ENCODE measurements at places on chromosomes 7 and 10.
A peak's percentile ranks its signal among the peaks of the same experiment; 100 is the strongest.

- DNase-seq = peak; percentile 66
Observed at GRCh38 chr10:35218339-35218955, 91.8 kb downstream of the CREM start.

GRCh38 chr7:157271991-157272324 lies 64.8 kb upstream of the DNAJB6 start:
- DNase-seq = peak; percentile 84

DNA sequence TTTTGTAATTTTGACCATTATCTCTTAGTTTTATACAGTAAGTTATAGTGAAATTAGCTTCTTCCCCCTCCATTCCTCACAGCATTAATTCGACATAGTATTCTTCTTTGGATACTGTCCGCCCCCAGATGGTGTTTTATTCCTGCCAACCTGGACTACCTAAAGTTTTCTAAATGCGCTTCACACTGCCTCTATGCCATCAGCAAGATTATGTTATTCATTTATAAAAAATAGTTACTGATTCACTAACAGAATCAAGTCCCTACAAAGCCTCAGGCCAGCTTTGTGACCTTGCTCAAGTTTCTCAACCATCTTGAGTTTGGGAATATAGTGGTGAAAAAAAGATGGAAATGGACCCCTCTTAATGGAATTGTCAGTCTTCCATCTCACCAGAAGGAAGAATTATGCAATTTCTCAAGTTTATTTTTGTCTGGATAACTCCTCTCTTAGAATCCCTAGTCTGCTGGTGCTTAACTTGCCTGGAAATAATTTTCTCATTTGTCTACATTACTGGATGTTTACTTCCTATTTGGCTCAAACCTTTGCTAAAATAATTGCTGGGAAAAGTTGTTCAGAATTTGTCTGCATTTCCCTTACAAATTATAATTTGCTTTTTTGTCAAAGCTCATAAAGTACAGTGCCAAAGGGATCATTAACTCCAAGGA lies 16.7 kb upstream of the FGL2 start:
- DNase-seq = no peak

DNA sequence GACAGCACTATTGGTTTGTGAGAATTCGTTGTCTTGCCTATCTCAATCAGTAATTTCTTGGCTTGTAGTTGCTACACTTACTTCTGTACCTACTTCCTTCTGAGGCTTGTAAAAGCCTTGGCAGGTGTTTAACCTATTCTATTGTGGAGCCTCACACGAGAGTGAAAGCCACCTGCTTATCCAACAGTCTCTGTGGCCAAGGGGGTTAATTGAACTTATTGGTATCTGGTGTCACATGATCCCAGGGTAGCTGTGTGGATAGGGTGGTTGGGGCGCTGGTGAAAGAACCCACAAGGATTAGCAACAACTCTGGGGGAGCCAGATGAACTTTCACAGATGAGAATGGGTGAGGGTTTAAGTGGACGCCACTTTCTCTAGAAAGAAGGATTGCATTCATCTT lies 13.9 kb upstream of the ATP6V0E2 start:
- DNase-seq = no peak

- peak; percentile 38 for DNase-seq
Observed at GRCh38 chr10:15344876-15345285, 26.2 kb downstream of the FAM171A1 start.

GRCh38 chr7:19375976-19376375 lies 230.8 kb upstream of the FERD3L start:
- DNase-seq = peak; percentile 14

- DNase-seq = no peak
Observed at GRCh38 chr7:121480566-121481335, 84.6 kb upstream of the FAM3C start.

GRCh38 chr7:72445580-72445979 lies 33.4 kb upstream of the CALN1 start:
- DNase-seq = no peak

GRCh38 chr7:50832744-50833143 lies 50.0 kb upstream of the GRB10 start:
- DNase-seq = peak; percentile 82

GRCh38 chr10:97607095-97607636 lies 17.6 kb downstream of the C10orf62 start:
- no peak for DNase-seq

DNA sequence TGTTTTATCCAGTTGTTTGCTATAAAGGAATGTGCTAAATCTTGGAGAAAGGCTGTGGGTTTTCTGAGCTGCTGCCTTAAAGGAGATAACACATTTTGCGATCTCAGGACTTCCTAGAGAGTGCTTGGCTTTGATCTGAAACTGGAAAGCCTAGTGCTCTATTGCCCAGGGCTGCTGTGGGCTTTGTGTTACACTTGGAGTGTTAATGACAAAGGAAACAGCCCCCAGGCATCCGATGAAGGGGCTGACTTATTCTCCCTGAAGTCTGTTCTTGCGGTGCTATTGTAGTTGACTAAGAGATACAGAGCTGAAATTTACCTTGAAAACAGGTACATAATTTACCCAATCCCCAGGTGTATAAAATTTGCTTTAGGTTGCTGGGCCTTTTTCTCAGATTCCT lies 74.5 kb downstream of the SND1 start:
- no peak for DNase-seq

DNA sequence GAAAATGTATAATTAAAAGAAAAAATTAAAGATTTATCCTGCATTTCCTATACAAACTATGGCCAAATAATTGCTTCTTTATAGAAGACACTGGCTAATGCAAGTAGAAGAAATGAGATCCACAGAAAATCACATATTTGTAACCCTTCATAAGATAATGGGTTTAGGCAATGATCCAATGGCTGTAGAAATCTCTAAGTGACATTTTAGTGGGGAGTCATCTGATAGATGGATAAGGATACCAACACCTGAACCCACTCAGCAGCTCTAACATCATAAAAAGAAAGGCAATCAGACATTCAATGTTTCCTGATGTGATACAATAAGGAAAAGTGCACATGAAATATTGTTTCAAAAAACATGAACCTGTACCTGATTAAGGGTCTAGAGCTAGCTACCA lies 297.5 kb downstream of the CXCL12 start:
- no peak for DNase-seq

GRCh38 chr7:22675917-22676343 lies 51.1 kb upstream of the IL6 start:
- no peak for DNase-seq

DNA sequence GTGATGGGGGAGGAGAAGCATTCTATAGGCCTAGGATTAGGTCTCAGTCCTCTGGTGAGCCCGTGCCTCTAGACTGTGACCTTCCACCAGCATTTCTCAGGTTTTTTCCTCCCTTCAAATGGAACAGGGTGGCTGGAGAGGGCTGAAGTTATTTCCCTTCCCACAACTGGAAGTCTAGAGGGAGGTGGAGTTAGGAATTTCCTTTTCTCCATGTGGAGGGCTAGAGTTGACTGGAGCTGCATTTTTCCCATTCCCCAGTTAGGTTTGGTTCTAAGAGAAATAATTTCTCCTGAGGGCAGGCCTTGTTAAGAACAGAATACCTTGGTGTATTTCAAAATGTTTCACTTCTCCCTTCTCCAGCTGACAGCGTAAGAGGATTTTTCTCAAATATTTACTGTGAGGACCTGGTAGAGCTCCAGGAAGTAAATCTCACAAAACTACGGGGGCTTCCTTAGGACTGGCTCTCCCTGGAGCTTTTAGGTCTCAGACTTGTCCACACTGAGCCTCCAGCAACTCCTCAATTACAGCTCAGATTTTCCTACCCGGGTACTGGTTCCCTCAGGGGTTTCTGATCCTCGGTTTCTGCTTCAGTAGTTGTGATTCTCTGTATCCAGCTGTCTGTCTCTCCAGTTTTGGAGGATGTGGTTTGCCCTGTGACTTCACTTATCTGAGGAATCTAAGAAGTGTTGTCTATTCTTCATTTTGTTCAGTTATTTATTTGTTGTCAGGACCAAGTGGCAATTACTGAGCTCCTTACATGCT lies 6.0 kb upstream of the REEP3 start:
- DNase-seq = peak; percentile 77

DNA sequence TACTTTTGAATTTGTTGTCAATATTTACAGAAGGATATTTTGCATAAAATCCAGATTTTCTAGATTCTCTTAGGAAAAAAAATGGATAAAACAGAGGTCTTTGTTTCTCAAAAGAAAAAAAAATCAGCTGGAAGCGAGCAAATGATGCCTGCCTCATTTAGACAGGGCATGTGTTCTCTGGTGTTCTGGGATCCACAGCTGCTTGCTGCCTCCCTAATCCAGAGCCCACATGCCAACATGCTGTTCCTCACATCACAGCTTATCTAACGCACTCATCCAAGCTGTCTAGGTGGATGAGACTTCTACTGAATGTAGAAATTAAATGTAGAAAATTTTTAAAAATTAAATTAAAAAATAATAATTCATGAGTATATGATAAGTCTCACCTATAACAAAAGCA lies 630.1 kb downstream of the SORCS1 start:
- no peak for DNase-seq

DNA sequence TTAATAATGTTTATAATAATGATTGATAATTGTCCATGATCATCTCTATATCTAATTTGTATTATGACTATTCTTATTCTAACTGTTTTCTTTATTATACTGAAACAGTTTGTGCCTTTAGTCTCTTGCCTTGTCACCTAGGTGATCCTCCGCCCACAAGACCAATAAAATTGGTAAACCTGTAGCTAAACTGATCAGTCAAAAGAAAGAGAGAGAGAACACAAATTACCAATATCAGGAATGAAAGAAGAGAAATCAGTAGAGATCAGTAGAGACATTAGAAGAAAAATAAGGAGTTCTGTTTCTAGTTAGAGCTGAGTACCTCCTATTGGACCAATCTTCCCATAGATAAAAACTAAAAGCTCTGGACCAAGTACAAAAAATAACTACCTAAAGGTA lies 6.1 kb upstream of the COA1 start:
- no peak for DNase-seq

DNA sequence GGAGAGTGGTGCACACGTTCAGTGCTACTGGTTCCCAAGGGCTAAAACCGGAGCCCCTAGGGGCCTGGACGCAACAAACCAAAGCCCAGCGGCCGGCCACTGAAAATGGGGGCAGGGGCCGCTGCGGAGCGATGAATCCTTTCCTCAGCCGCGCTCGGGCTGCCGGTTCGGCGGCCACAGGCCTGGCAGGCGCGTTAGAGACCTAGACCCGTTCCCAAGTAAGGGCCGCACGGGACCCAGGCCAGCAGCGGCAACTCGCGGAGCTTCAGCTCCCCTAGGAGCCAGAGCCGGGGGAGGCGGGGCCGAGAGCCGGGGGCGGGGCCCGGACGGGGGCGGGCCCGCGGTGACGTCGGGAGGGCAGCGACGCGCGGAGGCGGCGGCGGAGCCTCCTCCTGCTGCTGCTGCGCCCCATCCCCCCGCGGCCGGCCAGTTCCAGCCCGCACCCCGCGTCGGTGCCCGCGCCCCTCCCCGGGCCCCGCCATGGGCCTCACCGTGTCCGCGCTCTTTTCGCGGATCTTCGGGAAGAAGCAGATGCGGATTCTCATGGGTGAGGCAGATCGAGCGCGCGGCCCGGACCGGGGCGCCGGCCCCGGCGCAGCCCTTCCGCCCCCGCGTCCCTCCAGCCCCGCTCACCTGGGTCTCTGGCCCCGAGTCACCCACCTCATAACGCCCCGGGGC lies at the start of gene ARF5:
Gene ARF5, plus strand, starts transcription at position 393 of the 678 bp plus-strand sequence. Its CDS starts 88 bp downstream, at position 481.
- no peak for DNase-seq

- no peak for DNase-seq
Observed at GRCh38 chr7:42035210-42035609, 201.8 kb downstream of the GLI3 start.

- DNase-seq = no peak
Observed at GRCh38 chr10:101833466-101833865, 10.1 kb downstream of the KCNIP2 start.

GRCh38 chr7:141663081-141663849 lies 38.7 kb downstream of the DENND11 start:
- DNase-seq = no peak

DNA sequence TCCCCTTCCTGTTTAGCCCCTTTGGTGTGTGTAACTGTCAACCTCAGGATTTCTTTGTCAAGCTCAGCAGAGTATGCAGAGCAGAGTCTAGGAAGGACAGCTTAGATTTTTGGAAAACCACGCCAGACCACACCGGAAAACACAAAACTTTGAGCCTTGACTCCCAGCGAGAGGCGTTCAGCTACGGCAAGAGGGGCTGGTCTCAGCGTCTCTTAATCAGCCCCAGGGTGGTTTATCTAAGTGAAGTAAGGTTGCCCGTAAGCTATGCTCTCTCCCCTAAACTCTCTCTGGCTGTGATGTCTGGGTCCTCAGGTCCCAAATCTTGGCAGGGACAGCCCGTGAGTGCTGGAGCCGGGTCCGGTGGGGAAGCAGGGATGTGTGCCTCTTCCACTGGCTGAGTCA lies 230.9 kb downstream of the KLF6 start:
- DNase-seq = no peak

DNA sequence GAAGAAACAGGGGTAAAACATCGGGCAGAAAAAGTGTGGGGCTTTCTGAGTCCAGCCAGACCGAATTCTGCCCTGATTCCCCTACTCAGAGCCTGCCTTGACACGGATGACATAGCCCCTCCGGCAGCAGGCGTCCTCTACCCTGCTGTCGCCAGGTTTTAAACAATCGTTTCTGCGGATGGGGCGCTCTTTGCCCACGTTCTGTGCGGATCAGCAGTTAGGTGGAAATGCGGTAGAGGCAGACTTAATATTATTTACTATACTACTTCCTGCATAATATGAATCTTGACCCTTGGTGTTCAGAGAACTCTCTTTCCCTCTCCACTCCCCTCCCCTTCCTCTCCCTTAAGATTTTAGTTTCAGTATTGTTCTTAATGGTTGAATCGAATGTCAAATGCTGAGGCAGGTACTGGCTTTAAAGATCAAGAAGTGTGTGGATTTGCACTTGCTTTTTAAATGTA lies 2.4 kb downstream of the GATA3 start:
- DNase-seq = no peak

- DNase-seq = no peak
Observed at GRCh38 chr10:94049911-94050310, 56.2 kb downstream of the PLCE1 start.

- DNase-seq = peak; percentile 59
Observed at GRCh38 chr7:132035517-132036362, 479.3 kb upstream of the PODXL start.

DNA sequence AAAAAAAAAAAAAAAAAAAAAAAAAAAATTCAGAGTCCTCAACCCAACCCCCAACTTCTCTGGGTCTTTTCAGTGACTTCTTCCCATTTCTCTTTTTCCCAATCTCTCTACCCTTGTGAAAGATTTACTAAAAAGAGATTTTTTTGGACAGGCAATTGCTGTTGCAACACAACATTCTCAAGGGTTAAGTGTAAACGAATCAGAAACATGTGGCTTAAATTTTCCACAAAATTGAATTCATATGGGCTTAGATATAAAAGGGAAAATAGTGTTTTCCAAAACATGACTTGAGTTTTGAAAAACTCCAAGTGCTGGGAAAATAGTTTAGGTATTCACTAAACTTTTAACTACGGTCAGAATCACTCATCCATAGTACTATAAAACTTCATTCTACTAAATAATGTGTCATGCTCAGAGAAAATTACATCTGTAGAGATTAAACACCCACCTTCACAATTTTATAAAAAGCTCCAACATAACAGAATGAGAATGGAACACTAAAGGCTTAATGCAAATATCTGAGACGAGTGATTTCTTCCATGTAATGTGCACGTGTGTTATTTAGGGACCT lies 643.1 kb downstream of the PARD3 start:
- no peak for DNase-seq

Measured in foreskin keratinocyte (primary cell).